Stimulated activated CD4-positive, alpha-beta T cell treated with anti-CD3 and anti-CD28 coated beads, TNF-alpha, amount 100 ng/mL, for 1 hour (primary cell): ENCODE measurements at places on chromosomes 2 and 18.

DNA sequence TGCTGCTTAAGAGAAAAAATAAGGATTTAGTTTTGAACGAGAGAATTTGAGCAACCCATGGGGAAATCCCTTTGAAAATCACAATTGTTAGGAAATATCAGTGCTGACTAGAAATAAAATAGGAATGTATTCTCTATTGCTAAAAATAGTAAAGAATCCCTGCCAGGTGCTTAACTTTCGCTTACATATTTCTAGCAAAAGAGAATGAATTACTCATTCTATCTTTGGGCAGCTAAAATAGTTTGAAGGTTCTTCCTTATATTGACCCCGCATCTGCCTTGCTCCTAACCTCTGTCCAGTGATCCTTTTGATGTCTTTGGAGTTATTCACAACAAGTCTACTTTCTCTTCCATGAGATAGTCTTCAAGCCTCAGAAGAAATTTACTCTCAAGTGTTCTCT is 103.8 kb downstream of the PLCL1 start:
- DNase-seq = no peak

- DNase-seq = no peak
Observed at GRCh38 chr18:76528477-76529432, 33.7 kb upstream of the ZNF516 start.

DNA sequence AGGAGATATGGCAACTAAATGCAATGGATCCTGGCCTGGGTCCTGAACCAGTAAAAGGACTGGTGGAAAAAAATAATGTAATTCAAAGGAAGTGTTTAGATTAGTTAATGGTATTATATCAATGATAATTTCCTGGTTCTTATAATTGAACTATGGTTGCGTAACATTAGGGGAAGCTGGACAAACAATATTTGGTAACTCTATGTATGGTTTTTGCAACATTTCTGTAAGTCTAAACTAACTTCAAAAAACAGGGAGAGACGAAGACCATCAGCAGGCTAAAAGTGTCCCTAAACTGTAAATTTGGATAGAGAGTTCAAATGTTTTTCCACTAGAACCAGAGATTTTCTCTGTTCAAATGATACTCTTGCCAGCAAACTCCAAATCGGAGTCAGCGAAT is 36.9 kb downstream of the KLF7 start:
- DNase-seq = no peak

- DNase-seq = no peak
Observed at GRCh38 chr2:142742371-142743214, 134.9 kb upstream of the KYNU start.

DNA sequence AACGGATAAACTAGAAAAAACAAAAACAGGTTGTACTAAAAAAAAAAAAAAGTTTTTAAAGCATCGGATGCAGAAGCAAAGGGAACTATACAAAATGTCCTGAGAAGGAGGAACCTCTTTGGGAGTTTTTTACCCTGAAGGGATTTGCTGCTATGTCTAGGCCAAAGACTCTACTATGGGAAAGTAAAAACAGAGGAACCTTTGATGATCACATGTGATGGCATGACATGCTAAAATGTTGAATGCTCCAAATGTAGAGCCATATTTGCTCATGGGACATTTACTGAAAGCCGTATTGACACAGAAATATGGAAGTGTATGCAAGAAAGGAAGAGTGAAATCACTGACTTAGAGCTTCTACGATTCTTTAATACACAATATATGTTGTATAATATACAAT is 992.0 kb upstream of the ZEB2 start:
- no peak for DNase-seq

DNA sequence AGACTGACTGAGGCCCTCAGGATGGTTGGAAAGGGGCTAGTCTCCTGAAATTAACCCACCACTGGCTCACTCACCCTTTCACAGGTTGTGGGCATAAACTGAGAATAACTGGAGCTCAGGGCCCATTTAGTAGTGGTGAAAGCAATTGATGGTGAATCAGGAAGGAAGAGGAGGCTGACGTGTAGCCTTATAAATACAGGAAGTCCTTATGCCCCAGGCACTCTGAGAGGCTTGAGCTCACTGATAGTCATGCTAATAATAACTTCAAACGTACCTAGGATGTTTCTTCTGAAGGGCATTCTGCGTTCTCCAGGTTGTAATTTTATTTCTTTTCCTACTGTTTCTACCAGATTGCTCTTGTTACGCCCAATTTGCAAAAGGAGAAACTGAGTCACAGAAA is 328.4 kb downstream of the CLIP4 start:
- no peak for DNase-seq

DNA sequence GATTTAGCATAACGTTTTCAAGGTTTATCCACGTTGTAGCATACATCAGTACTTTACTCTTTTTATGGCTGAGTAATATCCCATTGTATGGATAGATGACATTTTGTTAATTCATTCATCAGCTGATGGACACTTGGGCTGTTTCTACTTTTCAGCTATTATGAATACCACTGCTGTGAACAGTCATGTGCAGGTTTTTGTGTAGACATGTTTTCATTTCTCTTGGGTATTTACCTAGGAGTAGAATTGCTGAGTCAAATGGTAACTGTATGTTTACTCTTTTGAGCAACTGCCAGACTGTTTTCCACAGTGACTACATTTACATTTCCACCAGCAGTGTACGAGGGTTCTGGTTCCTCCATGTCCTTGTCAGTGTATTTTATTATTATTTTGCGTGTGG is 33.9 kb downstream of the COX7A2L start:
- no peak for DNase-seq

- no peak for DNase-seq
Observed at GRCh38 chr2:128710729-128711128, 392.1 kb upstream of the HS6ST1 start.

DNA sequence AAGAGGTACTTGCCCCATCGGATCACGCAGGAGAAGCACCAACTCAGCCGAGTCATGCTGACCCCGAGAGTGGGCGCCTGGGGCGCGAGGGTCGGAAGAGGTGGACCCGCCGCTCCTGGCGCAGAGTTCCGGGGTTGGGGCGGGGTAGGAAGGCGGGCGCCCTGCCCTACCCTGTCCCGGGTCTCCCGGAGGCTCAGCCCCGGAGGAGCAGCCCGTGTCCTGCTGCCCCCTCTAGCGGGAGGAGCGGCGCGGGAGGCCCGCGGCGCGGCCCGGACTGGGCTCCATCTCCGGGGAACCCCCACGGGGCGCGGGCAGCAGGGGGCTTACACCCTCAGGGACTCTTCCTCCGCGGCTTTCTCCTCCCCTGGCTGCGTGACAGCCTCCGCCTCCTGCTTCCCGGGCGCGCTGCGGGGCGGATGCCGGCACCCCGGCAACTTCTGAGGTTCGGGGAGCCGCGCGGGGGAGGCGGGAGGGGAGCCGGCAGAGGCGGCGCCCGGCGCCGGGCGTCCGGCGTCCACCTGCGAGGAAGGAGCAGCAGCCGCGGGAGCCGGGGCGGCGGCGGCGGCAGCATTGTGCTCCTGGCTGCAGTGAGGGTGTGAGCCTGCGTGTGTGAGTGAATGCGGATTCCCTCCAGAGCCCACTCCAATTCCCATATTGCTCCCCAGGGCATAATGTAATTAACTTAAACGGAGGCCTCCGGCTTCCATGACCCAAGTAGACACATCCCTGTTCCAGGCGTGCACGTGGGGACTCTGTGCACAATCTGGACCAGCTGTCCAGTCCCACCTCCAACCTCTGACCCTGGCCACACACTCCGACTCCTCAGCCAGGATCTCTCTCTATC is 7.6 kb upstream of the TNS1 start:
- DNase-seq = no peak

- DNase-seq = no peak
Observed at GRCh38 chr2:14516844-14517243, 115.7 kb upstream of the LRATD1 start.

DNA sequence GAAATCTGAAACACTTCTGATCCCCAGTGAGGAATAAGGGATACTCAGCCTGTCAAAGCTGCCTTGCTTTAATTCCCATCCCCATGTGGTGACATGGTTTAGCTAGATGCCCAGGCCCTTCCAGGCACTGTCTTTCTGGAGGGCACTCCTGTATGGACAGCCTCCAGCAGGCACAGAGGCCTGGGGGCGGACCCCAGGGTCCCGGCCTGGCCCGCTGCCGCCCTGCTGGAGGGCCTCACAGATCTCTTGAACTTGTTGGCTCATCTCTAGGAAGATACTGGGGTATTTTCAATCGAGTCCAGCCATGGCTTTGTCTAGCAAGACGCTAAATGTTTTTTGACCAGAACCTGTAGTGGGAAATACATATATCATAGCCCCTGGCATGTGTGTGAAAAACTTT is 21.0 kb upstream of the CNNM3 start:
- DNase-seq = no peak

DNA sequence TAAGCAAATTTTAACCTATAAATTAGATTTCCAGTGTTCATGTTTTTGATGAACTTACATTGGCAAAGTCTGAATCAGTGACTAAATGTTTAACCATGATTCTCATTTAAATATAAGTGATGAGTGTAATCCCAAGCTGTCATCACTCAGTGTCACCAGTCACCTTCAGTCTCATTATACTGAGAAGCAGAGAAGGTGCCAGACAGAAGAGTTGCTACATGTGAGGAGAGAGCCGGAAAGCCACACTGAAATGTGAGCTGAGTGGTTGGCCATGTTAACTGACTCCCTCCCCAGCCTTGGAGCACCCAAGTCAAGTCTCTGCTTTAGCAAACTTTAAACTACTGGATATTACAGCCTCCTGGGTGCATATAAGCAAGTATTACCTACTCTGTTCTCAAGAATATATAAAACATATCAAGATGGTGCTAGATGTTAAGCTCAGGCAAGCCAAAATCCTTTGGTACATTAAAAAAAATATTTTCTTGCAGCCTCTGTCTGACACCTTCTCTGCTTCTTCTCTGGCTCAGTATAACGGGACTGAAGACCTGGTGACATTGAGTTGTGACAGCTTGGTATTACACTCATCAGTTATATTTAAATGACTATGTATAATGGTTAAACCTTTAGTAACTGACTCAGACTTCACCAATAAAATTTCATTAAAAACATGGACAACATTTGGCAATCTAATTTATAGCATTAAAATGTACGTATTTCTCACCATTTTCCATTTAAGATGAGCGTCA is 75.8 kb upstream of the MAP3K20 start:
- no peak for DNase-seq

GRCh38 chr2:69491864-69492263 is 54.6 kb upstream of the NFU1 start:
- no peak for DNase-seq

DNA sequence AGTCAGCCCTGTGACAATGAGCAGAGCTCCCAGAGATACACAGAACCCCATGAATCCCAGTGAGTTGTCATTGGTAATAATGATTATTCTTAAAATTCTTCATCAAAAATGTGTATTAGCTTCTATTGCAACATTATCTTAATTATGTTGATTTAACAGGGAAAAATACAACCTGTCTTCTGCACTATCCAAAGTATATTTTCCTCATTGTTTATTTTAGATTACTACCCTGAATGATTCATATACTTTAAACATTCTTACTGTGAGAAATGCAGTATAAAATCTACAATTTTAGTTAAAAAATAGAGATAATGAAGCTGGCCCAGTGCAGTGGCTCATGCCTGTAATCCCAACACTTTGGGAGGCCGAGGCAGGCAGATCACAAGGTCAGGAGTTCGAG is 125.2 kb upstream of the LYPD1 start:
- DNase-seq = no peak

DNA sequence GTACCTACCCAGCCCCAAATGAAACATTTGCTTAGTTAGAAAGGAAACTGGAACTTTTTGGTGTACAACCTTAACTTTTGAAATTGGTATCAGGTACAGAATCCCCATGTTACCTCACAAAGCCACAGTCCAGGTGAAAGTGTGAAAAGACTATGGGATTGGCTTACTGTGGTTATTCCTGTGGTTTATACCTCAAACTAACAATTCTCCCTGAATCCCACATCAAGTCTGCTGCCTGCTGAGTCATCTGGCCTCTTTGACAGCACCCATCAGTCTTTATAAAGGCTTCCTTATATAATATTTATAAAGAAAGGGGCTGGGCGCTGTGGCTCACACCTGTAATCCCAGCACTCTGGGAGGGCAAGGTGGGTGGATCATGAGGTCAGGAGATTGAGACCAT is 164.6 kb downstream of the TMEM247 start:
- DNase-seq = no peak

DNA sequence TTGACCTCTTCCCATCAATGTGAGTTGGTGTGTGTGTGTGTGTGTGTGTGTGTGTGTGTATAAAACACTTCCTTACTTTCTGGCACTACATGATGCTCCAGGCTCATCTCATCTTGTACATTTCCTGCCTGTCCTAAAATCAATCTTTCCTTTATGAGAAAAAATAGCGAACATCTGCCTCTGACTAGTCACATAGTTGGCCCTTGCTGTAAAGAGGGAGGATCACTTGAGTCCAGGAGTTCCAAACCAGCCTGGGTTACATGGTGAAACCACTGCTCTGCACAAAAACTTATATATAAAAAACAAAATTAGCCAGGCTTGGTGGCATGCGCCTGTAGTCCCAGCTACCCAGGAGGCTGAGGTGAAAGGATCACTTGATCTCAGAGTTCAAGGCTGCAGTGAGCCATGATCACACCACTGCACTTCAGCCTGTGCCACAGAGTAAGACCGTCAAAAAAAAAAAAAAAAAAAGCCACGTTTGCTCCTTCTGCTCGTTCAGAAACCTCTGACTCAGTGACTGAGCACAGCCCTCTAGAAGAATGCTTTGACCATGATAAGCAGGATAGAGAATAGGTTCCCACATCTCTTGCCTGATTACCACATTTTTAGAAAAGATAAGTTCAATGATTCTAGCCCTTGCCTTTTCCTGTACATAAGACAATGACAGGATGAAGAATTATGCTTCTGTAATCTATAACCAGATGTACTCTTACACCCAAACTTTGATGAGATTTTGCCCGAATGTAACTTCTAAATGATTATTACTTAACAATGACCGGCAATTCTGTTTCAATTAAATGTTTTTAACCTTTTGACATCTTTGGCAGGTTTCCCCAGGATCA is 45.2 kb upstream of the ST3GAL5 start:
- no peak for DNase-seq

- DNase-seq = no peak
Observed at GRCh38 chr2:50484371-50484770, 547.6 kb downstream of the NRXN1 start.

DNA sequence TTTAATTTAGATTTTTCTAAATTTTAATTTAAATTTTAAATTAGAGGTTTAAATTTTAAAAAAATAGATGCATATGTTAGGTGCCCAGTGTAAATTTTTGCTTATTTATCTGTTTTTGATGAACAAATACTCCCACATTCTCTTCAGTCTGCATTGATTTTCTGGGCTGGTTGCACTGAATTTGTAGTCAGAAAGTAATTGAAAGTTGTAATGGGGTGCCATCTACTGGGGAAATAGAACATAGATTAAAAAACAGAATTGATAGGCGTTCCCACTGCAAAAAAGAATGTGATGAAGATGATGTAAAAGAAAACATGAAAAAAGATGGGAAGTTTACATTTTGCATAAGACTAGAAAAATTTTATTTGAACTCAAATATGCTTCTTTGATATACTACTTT is 51.7 kb upstream of the CCDC85A start:
- DNase-seq = no peak

DNA sequence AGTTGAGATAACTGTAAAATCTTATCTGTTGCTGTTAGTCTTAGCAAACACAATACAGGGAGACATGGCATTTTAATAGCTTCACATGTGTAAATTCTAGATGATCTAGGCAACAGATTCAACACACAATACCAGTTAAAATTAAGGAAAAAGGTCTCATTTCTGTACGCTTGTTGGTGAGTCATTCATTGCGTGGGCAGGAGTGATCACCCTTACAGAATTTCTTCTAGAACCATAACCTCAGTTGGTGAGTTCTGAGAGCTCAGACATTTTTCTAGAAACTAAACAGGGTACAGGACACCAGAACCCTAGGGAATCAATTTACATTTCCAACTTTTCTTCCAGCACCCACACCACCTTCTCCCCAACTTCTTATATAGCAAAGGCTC is 81.9 kb downstream of the SLC8A1 start:
- no peak for DNase-seq
